ENCODE measurements at places on chromosomes 2 and 18.

DNA sequence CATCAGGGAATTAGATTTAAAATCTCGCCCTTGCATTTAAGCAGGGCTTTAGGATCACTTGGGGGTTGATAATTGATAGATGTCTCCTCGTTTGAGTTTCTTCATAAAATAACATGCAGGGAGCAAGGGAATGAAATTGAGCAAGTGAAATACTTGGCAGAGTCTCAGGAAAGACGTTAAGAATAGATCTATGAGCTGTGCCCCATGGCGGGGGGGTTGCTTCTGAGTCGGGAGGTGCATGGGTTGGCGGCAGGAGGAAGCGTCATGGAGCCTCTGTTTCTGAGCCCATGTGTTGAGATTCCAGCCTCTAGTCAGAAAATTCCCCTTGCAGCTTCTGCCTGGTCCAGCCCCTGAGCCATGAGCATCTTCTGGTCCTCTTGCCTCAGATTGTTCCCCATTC is 82.0 kb downstream of the APOB start:
- no peak for DNase-seq

GRCh38 chr2:20673686-20674308 is 6.9 kb downstream of the GDF7 start:
- DNase-seq, result no peak

DNA sequence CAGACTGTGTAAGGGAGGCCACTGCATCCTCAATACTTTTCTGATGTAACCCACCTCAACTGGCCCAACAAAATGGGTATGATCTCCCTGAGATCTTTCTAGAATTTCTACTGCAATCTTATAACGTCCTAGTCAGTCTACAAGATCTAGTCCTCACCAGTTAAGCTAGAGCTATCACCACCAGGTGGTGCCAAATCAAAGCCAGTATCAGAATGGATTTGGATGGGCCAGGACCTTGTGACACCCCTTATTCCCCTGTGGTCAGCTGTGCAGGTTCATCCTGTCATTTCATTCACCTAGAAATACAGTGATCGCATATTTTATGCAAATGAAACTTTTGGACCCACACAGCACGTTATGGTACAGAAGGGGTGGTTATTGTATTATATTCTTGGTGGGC is 90.3 kb downstream of the OLA1 start:
- no peak for DNase-seq

DNA sequence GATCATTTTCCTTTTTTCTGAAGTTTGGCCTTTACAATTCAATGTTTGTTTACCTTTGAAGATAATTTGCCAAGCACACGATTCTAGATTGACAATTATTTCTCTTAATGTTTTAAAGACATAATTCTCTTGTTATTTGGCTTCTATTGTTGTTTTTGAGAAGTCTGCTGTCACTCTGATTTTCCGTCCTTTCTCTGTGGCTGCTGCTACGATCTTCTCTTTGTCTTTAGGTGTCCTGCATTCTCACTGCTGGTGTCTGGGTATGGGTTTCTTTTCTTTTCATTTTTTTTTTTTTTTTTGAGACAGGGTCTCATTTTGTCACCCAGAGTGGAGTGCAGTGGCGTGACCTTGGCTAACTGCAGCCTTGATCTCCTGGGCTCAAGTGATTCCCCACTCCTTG is 15.1 kb upstream of the FAM228A start:
- no peak for DNase-seq

DNA sequence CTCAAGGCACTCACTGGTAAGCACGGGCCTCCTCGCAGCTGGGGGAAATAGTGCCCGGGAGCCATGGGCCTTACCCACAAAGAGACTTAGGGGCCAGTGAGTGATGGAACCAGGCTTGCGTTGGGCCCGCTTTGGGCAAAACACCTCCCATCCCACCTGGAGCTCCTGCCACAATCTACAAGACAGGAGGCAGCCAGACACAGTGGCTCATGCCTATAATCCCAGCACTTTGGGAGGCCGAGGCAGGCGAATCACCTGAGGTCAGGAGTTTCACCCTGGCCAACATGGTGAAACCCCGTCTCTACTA is 88.2 kb downstream of the TFCP2L1 start:
- no peak for DNase-seq

DNA sequence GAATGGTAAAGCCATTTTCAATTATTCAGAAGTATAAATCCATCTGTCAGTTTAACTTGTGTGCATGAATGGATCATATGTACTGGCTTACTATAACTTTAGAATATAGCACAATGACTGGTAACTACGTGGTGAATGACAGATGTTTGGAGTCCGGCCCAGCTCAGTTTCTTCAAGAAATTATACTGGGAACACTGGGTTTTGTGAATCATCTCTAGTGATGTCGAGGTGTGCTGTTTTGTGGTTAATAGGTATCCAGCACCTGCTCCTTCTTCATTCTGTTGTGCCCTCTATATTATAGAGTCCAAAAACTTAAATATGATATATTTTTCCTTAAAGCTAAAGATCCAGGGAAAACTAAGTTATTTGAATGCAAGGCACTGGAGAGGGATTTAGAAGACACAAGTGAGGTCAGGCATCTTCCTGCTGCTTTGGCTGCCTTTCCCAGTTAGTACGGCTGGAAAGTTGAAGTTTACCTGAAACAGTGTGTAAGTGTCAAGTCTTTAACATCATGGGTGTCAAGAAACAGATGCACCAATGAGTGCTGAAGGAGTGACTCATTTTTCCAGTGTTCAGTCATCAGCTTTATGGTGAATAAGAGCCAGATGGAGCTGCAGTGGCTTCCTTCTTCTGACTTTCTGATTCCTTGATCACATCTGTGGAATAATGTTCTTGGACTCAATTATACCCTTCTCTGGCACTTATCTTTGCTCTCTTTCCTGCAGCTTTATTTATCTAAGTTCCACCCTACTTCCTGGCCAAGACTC is 1079.5 kb upstream of the CELF4 start:
- DNase-seq, result no peak

DNA sequence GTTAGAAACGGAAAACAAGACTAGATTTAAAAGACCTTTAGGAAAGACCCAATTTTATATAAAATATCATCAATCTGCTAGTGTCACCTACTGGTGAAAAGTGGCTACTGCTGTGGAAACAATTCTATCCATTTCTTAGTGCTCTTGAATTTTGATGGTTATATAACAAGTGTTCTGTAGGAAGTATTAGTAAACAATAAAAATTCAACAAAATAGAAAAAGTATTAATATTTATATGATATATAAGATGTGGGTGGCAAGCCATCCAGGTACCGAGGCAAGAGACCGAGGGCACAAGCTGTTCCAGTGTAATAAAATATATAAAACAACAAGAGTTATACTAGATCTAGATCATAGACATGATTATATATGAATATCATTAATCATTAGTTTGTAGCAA is 6.2 kb upstream of the TMEM87B start:
- DNase-seq, result no peak

- no peak for DNase-seq
Observed at GRCh38 chr18:25392192-25392591, 40.2 kb upstream of the ZNF521 start.

- DNase-seq, result no peak
Observed at GRCh38 chr18:45540125-45540524, 75.2 kb upstream of the SLC14A2 start.

GRCh38 chr2:186746584-186746983 is 52.7 kb downstream of the FAM171B start:
- no peak for DNase-seq

DNA sequence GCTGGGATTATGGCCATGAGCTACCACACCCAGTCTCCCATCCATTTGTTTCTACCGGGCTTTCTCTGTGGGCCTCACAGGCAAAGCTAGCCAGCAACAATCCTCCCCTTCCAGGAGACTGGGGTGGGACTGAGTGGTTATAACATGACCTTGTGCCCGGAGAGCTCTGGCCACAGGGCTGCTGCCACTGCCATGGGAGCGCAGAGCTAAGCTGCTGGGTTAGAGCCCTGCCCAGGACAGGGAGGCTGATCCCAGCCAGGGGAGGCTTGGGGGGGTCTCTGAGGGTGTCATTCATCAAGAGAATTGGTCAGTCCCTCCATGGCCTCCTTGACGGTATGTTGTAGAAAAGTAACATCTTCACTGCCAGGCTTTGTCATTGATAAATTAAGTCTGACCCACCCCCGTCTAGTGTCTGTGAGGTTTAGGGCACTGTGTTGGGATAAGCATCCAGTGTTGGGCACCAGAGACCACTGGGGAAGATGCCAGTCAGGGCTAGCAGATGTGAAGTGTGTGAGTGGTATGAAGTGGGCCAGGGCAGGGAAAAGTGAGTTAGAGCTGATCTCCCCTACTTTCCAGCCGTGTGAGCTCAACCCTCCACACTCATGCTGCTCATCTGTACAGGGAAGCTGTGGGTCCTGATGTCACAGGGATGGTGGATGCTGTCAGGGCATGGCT is 368.4 kb upstream of the HS6ST1 start:
- no peak for DNase-seq

DNA sequence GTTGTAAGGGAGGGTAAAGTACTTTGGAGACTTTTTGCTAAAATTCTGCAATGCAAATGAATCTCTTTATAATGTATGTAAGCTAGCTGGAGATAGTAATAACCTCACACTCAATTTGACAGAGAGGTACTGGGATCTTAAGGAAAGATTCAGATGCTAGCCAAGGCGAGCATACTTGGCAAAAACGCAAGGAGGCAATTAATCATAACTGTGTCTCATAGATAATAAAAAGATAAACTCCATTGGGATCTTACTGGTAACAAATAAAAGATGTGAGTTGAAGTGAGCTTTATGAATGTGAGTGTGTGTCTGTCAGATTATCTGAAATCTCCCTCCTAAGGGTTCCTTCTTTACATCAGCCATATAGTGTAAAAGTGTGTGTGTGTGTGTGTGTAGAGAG is 533.0 kb downstream of the TMX3 start:
- DNase-seq, result no peak

- no peak for DNase-seq
Observed at GRCh38 chr18:57437402-57437765, 2.2 kb downstream of the ONECUT2 start.

GRCh38 chr2:235170536-235171521 is 219.0 kb downstream of the SH3BP4 start:
- no peak for DNase-seq

- DNase-seq, result no peak
Observed at GRCh38 chr2:19035238-19035637, 323.2 kb downstream of the OSR1 start.

DNA sequence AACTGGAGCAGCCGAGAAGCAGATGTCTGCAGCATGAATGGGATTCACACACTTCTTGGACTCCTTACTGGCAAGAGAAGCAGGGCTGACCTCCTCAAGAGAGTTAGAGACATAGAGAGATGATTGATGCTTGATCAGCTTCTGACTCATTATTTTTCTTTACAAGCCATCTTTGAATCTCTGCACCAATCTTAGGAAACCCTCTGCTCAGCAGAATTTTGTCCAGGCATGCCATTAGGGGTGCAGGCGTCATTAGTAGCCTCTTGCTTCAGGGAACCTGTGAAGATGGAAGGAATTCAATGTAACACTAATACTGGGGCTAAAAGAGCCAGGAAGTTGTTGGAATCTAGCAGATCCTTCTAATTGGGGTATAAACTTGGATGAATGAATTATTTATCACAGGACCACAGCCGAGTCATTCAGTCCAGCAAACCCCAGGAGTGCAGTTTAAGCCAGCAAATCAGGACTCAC is 151.8 kb downstream of the MGAT5 start:
- DNase-seq, result no peak

DNA sequence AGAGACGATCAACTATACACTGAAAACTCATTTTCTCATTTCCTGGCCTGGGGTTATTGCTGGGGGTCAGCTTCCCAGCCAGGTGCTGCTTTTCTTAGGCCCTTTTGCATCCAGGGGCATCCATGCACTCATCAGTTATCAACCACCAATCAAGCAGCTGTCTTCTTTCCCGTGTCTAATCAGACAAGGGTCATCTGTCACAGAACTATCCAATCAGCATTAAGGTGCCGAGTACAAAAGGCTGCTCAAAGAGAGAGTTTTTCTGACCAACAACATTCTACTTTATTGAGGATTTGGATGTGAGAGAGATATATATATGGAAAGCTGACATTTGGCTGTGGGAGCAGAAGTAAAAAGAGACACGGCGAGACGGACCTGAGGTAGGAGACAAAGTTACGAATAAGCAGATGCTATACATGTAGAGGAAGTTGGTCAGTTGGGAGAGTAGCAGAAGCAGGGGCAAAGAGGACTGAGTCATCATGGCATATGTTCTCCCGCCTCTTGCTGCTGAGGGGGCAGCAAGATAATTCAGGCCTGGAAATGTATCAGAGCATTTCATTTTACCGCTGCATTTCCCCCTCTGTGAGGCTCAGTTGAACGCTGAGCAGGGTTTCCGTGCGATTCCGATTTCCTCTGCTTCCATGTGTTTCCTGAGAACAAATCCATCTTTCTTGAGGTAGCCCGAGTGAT is 129.3 kb downstream of the NUP35 start:
- DNase-seq, result no peak

GRCh38 chr2:216698293-216698692 is 2.9 kb upstream of the IGFBP5 start:
- DNase-seq, result no peak

GRCh38 chr2:85244828-85245227 is 83.0 kb downstream of the TGOLN2 start:
- DNase-seq, result no peak

- no peak for DNase-seq
Observed at GRCh38 chr18:34567857-34568256, 142.2 kb upstream of the DTNA start.

- no peak for DNase-seq
Observed at GRCh38 chr2:230643576-230644291, 68.9 kb upstream of the CAB39 start.

DNA sequence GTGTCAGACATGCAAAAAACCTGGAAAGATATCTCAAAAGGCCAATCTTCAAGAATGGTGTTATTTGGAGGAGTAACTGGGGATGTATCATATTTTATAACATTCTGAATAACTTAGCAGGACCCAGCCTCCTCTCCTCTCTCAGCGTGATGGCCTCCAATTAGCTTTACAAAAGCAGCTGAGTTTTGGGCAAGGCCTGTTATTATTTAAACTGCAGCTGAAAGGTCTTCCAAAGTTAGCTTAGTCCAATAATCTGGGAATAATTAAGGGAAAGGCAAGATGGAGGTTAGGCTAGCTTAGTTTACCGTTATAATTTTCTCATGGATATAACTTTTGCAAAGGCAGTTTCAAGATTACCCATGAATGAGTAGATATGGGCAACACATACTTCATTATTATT is 32.8 kb upstream of the MPPE1 start:
- no peak for DNase-seq

DNA sequence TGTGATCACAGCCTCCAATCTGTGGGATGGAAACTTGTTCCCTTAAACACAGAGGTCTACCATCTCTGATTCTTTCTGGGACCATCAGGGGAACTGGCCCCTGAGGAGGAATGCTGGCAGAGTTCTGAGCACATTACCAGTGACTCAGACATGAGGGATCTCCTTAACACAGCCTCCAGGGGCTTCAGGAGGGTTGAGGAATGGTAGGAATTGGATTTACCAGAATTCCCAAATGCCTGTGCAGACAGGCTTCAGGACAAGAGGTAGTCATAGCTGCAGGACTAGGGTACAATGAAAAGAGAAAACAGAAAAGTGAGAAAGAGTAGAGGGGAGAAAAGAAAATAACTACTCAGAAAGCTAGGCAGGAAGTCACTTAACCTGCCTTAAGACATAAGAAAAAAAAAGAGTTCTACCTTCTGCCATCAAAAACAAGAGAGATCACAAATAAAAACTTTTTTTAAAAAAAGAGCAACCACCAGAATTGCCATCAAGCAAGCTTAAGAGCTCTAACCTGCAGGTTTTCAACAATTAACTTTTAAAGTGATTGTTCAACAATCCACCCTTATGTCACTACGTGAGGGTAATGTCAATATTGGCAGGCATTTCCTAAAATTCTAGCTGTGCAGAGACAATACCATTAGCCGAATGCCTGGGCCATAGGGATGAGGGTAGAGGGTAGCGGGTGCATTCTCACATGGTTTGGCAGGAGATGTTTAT is 524.4 kb downstream of the BCL11A start:
- no peak for DNase-seq

All from stimulated activated CD4-positive, alpha-beta T cell treated with anti-CD3 and anti-CD28 coated beads, Interleukin-15, amount 100 ng/mL, for 1 hour (primary cell).